ENCODE measurements at places on chromosomes 7 and 10. TPM values are rescaled to one million over a fixed set of nuclear protein-coding genes. Genes with fewer than 3 reads are reported as not detected.

Gene ZPBP
- not detected for total RNA-seq

Gene BAMBI
- total RNA-seq: 14.9 TPM

Gene SLC26A5
- not detected for total RNA-seq

Gene EEPD1
- total RNA-seq: 17.4 TPM

- DNase-seq: no peak
These were observed 5.5 kb downstream of the ZNF503 start for GRCh38 chr10:75395932-75396630.

GRCh38 chr7:140003913-140004382 is 58.8 kb downstream of the PARP12 start:
- no peak for DNase-seq

DNA sequence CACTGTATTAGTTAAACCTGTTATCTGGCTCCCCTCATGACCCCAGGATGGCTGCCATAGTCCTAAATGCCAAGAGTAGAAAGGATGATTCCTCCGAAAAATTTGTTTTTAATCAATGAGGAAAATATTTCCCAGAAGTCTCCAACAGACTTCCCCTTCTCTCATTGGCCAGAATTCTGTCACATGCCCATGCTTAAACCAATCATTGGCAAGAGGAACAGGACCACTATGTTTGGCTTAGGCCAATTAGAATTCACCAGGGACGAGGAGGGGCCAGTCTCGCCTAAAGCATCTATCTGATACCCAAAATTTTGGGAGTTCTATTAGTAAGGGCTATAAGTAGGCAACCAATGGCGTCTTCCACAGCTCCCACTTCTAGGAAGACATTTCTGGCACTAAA is 71.2 kb upstream of the IL6 start:
- DNase-seq: no peak

DNA sequence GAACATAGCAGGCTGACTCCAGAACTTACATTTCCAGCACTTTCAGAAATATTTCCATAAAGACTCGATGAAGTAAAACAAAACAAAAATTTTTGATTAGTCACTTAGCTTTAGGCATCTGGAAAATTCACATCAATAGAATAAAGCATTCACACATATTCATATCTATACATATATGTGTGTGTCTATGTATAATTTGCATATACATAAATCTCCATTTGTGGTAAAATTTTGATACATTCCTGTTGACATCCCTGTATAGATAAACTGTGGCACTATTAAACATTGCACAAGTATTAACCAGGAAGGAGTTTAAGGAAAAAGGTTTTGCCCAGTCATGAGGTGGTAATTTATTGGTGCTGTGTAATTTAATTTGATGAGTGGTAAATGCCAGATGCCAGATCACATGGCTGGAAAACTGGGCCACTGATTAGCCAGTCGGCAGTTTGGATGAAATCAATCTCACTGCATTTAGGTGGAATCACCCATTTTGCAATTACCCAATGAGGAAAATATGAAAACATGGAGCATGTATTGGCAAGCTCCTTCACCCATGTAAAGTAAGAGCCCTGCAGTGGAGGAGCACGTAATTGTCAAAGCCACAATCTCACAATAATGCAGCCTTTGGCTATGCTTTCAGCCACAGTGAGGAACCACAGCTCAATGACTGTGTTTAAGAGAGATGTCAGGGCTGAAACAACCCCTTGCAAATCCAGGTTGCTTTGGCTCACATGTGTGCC is 294.6 kb downstream of the RNLS start:
- no peak for DNase-seq
